ENCODE measurements at places on chromosomes 4 and X.

DNA sequence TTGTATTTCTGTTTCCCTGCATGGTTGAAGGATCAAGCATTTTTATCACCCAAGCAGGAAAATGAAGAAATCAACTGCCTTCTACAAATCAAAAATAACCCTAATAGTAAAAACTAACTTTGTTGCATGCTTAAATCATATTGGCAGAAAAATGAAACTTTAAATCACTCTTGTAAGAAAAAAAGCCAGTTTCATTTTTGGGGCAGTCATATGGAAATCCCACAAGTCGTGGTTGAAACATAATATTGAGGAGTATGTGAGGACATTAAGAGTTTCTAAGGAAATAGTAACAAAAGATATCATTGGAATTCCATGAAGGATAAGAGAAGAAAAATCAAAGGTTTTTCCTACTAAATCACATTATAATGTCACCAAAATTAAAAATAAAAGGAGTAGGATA, 8.4 kb downstream of the TEC start:
- DNase-seq = no peak

- DNase-seq = no peak
Observed at GRCh38 chrX:20361081-20361889, 94.6 kb upstream of the RPS6KA3 start.

DNA sequence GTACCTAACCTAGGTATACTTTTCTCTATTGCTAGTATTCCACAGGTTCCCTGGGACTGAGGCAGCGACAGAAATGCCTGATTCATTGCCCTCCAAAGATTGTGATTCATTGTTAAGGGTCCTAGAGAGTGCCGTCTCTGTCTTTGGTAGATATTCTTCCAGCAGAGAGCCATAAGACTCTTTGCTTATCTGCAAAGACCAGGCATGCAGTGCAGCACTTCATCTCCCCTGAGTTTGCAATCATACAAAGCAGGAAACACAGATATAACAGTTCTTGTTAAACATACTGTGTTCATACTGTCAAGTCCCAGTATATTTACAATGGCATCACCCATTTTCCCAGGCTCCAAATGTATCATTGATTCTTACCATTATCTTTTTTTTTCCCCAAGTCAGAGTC, 47.7 kb downstream of the KLF8 start:
- no peak for DNase-seq

DNA sequence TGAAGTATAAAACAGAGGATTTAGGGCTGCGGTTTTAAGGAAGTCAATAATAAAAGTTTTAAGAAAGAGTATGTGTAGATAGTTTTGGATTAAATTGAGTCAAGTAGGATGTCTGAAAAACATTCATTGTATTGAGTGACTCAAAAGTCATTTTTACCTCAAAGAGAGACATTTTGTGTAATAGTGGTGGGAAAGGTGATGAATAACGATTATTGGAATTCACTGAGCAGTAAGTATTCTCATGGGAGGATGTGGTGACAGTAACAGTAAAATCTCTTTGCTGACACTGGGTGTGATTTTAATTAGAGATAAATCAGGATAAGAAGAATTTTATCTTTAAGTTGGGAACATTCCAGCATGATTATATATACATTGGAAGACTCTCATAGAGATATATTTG, 233.6 kb downstream of the PDHA2 start:
- DNase-seq = no peak

- no peak for DNase-seq
Observed at GRCh38 chrX:47927212-47927611, 76.6 kb downstream of the ZNF182 start.

DNA sequence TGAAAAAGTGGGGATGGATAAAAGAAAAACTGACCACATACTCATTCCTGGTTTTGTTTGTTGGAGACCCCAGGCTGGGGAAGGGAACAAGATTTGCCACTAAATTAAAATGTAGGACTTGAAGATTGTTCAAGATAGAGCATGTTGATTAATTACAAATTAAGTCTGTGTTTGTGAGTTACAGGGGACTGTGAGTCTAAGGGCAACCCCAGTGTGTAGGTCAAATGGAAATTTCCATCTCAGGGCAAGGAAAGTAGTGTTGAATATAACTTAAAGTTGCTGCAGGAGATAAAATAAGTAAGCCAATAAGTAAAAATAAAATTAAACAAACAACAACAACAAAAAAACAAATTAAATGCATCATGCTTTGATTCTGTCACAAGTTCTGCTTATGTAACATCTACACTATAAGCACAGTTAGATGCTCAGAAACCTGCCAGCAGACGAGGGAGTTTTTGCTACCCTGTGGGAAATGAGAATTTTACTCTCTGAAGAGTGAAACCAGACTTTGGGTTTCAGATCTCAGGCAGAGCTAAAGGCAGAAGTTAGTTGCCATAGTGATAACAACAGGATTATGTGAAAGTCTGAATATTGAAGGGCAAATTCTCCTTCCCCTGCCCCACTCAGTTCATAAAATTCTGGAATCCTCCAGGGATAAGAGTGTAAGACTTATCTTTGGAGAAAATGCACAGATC, 352.3 kb downstream of the GRXCR1 start:
- DNase-seq = no peak

GRCh38 chr4:110540581-110540980, 64.6 kb downstream of the ENPEP start:
- DNase-seq = no peak

DNA sequence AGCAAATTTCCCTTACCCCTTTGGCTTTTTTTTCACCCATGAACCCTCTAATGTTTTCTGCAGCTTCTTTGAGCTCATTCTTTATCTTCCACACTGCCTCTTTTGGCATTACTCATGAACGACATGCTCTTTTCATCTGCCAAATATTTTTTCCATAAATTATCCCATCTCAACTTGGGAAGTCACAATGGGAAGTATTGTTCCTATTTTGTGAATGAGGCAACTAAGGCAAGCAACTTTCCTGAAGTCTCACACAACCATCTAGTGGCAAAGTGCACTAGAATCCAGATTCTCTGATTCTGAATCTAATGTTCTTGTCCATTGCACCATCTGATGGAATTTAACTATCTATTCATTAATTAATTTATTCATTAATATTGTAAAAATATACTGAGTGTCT, 625 bp downstream of the RTL9 start:
- no peak for DNase-seq

DNA sequence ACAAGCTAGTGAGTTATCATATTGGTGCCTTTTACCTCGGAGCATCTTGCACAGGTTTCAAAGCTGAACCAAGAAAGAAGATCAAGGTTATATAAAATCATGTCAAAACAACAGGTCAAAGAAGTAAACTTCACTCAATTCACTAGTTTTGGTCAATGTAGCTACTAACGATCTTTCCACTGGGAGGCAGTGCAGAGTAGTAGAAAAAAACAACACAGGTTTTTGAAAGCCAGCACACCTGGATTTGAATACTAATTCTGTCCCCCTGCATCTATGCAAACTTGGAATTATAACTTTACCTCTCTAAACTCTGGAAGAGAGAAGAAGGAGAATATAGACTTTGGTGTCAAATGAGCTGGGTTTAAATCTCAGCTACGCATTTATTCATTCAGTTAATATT, 266.1 kb downstream of the GRIA3 start:
- DNase-seq = peak; percentile 4

DNA sequence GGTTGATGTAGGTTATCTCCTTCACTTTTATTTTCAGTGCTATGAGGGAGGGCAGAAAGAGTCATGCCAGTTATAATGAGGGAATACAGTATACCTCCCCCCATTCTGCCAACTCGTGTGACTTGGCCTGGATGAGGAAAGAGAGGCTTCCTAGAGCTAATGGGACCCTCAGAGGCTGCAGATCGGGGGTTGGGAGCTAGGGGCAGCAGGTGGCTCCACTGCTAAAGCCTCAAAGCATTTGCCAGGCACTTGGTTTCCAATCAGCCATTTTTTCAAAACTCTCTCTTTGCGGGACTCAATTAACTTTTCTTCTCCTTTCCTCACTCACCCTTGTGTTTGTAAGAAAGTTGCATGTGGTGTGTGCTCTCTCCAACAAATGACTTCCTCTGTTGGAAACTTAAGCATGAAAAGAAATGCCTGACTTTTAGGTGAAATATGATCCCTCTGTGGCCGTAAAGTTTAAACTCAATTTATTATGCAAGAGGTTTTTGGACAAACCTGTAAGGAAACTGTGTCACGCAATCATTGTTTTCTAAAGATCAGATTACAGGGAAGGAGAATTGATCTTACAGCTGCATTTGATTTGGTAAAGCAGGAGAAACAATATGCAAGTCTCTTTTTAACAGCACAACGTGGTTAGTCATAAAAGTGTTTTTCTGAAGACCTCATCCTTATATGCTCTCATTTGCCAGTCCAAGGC, 7.0 kb downstream of the SFRP2 start:
- DNase-seq = no peak

All from NCI-H524 (cell line).